ENCODE measurements at places on chromosomes 3 and 15.

DNA sequence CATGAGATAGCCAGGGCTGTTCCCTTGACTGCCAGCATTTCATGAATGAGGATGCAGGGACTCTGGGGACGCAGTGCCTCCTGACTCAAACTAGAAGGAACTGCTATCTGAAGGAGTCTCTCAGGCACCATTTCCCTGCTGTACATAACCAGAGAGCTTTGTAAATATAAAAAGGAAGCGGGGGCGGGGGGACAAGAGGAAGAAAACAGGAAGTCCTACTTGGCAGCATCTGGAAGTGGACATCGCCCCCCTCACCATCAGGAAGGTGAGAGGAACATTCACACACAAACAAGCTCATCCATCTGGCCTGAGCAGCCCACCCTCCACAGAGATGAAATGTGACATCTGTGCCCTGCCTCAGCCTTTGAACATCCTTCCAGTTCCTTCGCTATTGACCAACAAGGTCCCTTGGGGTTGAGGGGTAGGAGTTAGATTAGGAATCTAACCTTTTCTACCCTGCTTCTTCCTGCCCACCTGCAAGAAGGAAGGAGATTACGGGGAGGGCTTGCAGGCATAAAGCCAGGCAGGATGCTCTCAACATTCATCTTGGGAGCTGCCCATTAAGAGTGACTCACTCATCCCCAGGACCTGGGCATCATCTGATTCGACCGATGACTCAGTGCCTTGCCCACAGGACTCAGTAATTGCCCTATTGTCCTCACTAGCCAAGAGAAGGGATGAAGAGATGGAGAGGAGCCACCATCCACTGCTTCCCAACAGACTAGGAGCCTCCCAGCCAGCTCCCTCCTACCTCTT is 31.9 kb downstream of the SH3BP5 start:
- peak; percentile 67 for DNase-seq

GRCh38 chr15:98758224-98758623 is 109.9 kb downstream of the IGF1R start:
- DNase-seq: no peak

GRCh38 chr15:39269352-39269751 is 311.5 kb upstream of the THBS1 start:
- DNase-seq: no peak

- DNase-seq: peak; percentile 52
Observed at GRCh38 chr15:92809880-92810361, 90.2 kb upstream of the CHD2 start.

GRCh38 chr3:4271834-4272233 is 31.3 kb upstream of the SETMAR start:
- DNase-seq: peak; percentile 14

DNA sequence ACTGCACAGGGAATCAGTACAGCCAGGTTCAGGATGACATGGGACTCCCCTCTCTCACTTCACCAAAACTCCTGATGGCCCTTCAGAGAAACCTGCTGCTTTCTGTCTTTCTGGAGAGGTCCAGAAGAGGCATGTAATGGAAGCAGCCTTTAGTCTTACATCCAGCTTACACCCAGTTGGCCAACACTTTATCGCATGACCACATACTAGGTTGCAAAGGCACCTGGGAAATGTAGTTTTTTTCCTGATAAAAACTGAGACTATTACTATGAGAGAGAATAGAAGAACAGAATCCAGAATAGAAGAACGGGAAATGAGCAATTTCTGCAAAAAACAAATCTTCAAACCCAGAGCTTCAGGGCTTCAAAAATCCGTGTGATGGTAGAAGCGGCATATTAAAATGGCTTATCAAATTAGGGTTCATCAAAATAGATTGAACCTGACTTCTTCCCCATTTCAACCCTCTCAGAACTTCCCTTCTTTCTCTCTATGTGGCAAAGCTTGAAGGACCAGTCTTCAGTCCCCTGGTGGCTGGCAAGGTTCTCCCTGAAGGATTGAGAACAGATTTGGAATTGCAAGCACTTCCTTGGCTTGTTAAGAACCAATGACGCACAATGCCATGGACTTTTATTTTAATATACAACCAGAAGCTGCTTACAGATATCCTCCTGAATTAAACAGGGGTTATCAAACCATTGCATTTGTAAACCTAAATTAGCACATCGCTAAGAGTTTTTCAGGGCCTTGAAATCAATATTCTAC is 34.4 kb downstream of the CORO2B start:
- DNase-seq: no peak

GRCh38 chr15:98292442-98293240 is 332.1 kb downstream of the ARRDC4 start:
- DNase-seq: no peak

DNA sequence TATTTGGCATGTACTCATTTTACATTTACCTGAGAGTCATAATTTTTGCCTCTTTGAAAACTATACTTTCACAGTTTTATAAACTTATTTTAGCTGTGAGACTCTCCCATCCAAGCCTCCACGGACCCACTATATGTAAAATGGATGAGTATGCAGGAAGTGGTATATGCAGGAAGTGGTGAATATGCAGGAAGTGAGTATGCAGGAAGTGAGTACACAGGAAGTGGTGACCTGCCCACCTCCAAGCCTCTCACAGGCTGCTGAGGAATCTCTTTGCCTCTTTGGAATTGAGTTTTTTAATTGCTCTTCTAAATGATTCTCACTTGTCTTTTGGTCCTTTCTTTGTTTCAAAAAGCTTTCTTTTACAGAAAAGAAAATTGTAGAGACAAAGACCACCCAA is 85.2 kb downstream of the KBTBD8 start:
- DNase-seq: peak; percentile 34

DNA sequence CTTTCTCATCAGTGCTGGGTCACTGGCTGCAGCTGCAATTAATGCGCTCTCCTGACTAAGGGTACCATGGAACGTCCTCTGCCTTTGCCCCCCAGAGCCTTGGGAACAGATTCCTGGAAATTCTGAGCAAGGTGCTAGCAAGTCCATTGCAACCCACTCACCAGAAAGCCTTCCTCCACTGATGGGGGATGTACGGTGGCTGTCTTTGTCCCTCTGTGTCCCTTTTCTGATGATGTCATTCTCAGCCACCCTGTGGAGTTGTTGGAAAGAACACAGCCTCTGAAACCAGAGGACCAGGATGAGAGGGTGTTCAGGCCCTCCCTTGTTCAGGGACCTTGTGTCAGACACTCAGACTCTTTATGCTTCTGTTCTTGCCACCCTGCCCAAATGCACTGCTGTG is 38.1 kb upstream of the ZBTB38 start:
- DNase-seq: no peak

- no peak for DNase-seq
Observed at GRCh38 chr3:87270908-87271700, 5.3 kb downstream of the POU1F1 start.

GRCh38 chr3:186920301-186920700 is 10.0 kb upstream of the ST6GAL1 start:
- no peak for DNase-seq

DNA sequence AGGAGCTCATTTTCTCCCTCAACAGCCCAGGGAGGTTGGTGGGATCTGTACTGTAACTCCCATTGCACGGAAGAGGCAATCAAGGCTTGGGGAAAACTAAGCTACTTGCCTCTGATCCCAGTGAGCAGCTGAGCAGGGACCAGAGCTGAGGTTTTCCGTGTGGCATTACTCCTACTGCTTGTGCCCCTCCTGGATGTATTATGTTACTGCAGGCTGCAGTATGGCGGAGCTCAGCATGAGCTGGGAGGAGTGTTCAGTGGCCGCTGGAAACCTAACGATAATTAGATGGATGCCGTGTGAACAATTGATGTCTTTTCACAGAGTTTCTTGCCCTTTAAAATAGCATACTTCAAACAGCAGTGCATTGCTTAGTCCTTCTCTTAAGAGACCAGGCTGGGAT is 2.0 kb upstream of the TPRG1 start:
- DNase-seq: no peak

DNA sequence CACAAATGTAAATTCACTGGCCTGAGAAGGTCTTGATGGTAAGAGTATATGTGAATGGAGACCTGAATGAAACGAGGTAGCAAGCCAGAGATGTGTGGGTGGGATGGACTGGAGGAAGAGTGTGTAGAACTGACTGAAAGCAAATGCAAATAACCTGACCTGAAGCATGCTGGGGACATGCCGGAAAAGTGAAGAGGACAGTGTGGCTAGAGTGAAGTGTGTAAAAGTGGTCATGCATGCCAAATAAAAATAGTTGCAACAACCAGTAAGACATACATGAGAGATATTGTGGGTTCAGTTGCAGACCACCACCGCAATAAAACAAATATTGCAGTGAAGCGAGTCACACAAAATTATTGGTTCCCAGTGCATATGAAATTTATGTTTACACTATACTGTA is 82.3 kb downstream of the LPP start:
- DNase-seq: no peak

Data from CD4-positive, alpha-beta T cell treated with Interleukin-4 for 1 hour (primary cell).